ENCODE measurements at places on chromosomes 12 and 14.
A peak's percentile ranks its signal among the peaks of the same experiment; 100 is the strongest.

DNA sequence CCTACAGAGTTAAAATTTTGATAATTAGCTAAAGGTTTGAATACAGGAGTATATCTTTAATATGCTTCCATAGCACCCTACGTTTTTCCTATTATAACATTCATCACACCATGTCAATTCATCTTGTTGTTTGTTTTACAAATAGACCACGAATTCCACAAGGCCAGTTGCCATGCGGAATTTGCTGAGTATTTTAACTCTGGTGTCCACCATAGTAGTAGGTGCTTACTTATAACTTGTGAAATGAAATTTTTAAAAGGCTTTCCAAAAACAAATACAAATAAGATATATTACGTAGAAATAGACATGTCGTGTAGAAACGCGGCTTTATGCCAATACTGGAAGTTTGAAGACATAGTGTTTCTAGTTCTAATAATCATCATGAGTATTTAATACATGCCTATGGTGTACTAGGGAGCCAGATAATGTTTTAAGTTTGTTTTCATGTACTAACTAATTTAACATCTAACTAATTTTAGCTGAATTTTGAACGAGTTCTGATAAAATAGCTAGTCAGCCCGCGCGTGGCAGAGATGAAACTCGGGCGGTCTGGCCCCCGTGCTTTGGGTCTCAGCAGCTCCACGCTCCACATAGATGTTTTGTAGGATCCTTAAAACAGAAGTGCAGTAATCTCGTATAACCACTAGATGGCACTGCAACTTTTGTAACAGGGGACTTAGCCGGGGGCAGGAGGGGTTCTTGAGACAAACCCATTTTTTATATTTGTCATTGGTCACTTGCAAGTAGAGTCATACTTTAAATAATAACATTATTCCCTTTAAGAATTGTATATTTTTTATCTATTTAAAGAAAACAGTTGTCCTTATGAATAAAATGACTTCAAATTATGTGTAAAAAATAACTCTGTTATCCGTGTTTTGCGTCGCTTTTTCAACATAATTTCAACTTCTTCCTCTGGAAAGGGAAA is 10.2 kb downstream of the CD69 start:
- DNase-seq = no peak

DNA sequence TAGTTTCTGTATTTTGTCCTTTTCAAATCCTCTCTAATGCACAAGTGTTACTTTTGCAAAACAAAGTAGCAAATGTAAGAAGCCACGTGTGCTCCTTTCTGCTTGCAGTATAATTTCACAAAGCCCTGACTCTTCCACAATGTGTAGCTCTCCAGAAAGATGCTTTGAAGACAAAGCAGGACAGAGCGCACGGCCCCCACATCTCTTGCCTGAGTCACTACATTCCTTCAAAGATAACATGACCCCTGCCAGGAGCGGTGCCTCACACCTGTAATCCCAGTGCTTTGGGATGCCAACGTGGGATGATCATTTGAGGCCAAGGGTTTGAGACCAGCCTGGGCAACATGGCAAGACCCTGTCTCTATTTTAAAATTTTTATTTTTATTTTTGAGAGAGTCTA is 40.5 kb downstream of the JAG2 start:
- DNase-seq = peak; percentile 29

GRCh38 chr12:2653461-2653965 is 141.3 kb upstream of the FKBP4 start:
- peak; percentile 40 for DNase-seq

DNA sequence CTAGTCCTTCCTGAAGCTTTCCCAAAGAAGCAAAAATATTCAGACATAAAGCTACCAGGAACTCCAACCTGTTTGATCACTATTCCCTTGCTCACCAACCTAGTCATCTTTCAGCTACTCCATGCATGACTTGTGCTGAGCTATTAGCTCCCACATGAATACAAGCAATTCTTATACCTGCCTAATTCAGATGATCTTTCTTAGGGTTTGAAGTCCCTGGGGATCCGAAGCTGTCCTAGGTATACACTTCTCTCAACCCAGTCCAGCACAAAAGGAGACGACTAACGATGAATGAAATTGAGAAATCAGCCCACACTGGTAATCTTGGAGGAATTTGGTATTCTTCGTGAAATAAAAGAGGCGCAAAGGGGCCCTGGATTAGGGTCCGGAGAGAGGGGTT is 631 bp upstream of the PTGR2 start:
- DNase-seq = no peak

DNA sequence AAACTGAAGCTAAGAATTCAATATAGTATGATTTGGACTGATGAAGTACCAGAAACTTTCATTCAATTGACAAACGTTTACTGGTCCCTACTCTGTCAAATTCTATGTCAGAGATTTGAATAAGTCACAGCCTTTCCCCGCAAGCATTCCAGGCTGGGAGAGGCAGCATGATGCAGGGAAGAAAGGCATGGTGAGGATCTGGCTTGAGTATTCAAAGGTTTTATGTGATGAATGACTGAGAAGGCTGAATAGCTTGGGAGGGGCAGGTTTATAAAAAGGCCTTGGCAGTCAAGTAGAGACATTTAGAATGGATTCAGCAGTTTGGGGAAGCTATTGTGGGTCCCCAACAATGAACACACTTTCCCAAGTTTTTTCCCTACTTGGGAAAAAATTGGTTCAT is 431.8 kb downstream of the DPF3 start:
- no peak for DNase-seq

DNA sequence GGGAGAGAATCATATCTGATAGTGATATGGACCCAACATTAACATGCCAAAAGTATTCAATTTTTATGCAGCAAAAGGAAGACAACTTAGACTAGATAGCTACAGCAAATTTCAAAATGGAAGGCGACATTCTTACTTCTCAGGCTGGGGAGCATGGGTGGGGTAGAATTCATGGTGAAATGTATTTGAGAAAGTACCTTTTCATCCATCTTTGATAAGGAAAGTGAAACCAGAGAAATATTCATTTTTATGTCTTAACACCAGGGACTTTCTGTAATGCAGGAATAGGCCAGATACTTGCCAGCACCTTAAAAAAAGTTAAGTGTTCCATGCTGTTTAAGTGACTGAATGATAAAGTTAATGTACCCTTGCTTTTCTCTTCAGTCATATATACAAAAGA is 13.4 kb downstream of the BTG1 start:
- DNase-seq = no peak
